ENCODE measurements at places on chromosomes 3 and 15.

DNA sequence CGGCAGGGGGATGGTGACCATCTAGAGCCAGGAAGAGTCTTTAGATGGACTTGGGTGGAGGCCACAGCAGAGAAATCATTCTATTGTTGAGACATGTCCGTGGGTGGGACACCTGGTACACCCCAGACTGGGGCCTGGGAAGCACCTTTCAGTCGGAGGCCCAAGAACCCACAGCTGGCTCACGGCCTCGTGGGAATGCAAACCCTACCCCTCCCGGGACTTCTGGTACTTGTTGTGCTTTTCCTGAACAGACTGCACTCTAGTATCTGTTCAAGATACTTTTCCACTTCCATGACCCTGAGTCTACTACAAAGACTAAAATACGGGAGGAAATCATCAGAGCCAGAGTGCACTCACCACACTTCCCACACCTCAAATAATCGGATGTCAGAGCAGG, 60.7 kb downstream of the BDH1 start:
- DNase-seq = no peak

GRCh38 chr15:34009656-34010055, 29.3 kb downstream of the AVEN start:
- DNase-seq = no peak

- DNase-seq = no peak
Observed at GRCh38 chr3:62203152-62203551, 170.2 kb downstream of the FEZF2 start.

GRCh38 chr3:107904536-107905066, 186.2 kb downstream of the CD47 start:
- DNase-seq = no peak

GRCh38 chr3:149274220-149274619, 52.6 kb upstream of the CP start:
- DNase-seq = no peak

- no peak for DNase-seq
Observed at GRCh38 chr3:100891827-100892226, 101.4 kb downstream of the ABI3BP start.

DNA sequence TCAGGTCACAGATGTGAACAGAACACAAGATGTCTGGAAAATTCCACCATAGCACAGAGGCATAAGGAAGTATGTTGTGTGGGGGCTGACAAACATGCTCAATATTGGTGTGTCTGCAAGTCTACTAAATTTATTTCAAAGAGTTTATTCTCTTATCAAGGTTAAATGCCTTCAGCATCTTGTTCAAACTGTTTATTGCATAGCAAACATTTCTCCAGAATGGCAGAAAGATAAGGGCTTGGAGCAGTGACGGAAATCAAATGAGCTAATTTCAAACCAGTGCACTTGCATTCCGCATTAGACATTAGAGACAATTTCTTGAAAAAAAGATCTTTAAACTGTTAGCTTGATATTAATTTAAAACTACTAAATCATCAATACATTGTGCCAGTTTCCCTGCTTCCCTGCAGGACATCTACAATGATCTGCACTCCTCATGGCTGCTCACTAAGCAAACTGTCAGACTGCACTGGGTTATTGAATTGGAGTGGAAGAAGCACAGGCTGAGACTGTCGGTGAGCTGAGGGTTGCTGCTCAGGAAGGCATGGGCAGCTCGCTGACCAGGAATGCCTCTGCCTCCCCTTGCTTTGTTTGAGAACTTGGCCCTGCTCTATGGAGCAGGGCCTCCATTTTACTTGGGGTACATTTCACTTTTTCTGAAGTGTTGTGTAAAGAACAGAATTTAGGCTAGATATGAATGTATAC, 89.4 kb downstream of the KCNAB1 start:
- no peak for DNase-seq

GRCh38 chr15:101379647-101380046, 84.6 kb upstream of the SNRPA1 start:
- no peak for DNase-seq

DNA sequence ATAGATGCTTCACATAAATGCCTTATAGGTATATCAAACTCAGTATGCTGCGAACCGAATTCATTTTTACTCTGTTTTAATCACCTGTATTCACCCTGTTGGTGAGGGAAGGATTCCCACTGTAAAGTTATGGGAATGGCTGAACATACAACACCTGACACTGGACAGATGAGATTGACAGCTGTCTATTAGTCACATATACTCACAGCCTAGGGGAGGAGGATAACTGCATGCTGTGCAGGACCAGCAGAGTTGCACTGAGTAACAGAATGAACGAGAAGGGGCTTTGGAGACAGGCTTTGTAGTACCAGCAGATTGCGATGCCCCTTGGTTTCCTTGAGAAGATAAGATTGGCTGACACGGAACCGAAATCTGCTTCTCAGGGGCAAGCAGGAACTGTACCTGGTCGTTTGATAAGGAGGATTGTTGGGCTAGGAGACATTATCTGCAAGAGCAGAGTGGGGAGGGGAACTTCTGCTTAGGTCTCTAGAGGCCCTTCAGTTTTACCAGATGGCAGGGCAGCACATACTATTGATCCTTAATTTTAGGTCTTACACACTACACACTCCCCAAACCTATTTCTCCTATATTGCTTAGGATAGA, 43.5 kb upstream of the SLC22A13 start:
- no peak for DNase-seq

GRCh38 chr15:83546512-83546888, 99.4 kb downstream of the SH3GL3 start:
- no peak for DNase-seq

GRCh38 chr3:46866720-46867549, 3.7 kb upstream of the MYL3 start:
- peak; percentile 2 for DNase-seq

GRCh38 chr3:128009952-128010846, 42.0 kb upstream of the SEC61A1 start:
- DNase-seq = no peak

GRCh38 chr3:9100513-9100894, 137.2 kb upstream of the RAD18 start:
- no peak for DNase-seq

- DNase-seq = no peak
Observed at GRCh38 chr3:4765212-4765611, 214.0 kb upstream of the BHLHE40 start.

GRCh38 chr15:31403606-31404005, 77.0 kb downstream of the KLF13 start:
- DNase-seq = no peak

DNA sequence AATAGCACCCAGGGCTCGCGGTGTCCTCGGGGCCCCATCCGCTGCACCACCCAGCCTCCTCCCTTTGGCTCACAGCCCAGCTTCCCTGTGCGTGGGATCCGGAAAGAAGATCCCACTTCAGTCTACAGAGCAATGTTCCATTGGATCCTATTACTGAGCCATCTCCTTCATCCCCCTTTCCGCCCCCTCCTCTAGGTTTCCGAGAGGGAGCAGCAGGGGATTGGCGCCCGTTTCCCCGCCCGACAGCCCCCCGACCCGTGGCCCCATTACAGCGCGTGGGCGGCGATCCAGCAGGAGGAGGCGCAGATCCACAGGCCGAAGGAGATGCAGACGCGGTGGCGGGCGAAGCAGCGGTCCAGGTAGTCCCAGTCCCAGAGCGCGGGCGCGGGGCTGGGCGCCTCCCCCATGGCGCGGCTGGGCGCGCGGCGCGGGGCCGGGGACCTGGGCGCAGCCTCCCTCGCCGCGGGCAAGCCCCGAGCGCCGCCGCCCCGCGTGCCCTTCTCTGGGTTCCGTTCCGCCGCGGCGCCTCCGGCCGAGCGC, 340 bp downstream of the TMEM44 start:
- peak; percentile 24 for DNase-seq

DNA sequence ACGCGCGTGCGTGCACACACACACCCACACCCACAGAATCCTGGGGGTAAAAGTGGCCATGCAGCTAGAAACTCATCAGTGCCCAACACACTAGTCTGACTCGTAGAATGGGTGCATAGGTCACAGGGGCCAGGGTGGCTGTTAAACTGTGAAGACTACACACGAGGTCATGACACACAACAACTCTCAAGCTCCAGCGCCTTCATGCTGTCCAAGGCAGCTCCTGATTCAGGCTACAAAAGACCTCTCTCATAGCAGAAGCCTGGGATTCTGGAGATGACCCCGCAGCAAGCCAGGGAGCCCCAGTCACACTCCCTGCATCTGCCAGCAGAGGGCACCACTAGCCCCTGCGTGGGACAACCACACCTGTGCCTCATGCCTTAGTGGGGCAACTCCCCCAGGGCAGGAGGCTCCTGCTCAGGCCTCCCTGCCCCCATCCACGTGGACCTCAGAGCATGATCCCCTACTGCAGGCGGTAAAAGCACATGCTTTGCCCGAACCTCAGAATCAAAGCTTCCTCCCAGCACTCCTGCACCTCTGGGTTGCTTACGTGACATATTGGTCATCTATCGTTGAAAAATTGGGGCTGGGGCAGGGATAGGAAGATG, 93.1 kb downstream of the LRIG1 start:
- peak; percentile 12 for DNase-seq

DNA sequence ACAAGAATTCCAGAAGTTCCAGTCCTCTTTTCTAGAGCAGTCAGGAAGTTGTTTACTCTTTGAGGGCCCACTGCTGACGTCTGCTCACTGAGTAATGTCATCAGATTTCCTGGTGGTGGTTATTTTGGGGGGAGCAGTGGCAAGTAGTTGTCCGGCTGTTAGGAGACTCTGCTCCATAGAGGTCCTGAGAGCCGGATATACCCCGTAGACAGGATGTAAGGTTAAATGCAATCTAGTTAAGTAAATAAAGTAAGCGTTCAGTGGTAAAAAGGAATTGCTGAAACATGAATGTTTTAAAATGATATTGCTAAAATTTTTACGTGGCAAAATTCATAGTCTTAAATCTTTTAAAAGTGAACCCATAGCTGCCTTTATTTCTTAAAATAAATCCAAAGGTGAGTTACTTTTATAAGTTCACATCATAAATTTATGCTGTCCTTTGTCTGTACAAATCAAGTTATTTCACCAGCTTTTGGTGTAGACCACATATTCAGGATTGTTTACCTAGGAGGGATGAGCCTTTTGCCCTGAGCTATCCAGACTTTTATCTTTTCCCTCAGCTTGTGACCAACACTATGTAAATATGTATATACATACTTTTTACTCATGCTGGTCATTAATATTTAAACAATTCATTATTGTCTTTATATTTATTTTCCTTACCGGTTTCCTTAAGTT, 65.8 kb downstream of the PDE8A start:
- DNase-seq = peak; percentile 55

- no peak for DNase-seq
Observed at GRCh38 chr15:29692527-29692926, 129.7 kb downstream of the TJP1 start.

- DNase-seq = no peak
Observed at GRCh38 chr3:48405343-48405881, 24.5 kb downstream of the PLXNB1 start.

GRCh38 chr15:72852273-72852672, 68.7 kb upstream of the ADPGK start:
- DNase-seq = no peak

DNA sequence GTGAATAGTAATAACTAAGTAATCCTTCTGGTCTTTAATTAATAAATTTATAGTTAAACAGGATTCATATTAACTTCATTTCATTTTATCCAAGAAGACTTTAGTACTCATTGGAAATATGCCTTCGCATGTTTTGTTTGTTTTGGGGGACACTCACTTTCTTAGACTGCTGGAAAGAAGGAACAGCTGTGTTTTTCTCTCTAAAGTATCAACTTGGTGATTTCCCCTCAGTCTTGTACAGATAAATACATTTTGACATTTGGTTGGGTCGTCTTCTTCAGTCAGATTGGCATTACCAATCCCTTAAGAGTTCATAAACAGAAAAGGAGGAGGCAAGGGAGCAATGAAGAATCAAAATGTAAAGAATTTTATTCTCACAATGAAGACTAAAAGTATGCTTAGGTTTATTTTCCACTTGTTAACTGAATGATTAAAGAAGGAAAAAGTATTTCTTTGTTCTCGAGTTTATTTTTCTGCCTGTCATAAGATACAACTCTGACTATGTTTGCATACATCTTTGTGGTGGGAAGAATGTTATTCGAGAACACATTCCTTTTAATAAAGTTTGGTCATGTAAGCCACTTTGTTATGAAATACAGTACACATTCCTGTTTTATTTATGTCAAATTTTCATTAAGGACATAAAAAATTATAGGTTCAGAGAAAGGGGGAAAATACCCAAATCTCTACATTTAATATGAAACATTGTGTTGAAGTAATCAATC, 140.2 kb downstream of the GMNC start:
- no peak for DNase-seq

- no peak for DNase-seq
Observed at GRCh38 chr3:134357914-134358811, 16.1 kb downstream of the AMOTL2 start.

GRCh38 chr15:71312731-71313460, 197.6 kb downstream of the THSD4 start:
- no peak for DNase-seq

- DNase-seq = no peak
Observed at GRCh38 chr3:78809966-78810365, 957.8 kb downstream of the ROBO1 start.

- no peak for DNase-seq
Observed at GRCh38 chr15:57726411-57726810, 19.9 kb downstream of the POLR2M start.

DNA sequence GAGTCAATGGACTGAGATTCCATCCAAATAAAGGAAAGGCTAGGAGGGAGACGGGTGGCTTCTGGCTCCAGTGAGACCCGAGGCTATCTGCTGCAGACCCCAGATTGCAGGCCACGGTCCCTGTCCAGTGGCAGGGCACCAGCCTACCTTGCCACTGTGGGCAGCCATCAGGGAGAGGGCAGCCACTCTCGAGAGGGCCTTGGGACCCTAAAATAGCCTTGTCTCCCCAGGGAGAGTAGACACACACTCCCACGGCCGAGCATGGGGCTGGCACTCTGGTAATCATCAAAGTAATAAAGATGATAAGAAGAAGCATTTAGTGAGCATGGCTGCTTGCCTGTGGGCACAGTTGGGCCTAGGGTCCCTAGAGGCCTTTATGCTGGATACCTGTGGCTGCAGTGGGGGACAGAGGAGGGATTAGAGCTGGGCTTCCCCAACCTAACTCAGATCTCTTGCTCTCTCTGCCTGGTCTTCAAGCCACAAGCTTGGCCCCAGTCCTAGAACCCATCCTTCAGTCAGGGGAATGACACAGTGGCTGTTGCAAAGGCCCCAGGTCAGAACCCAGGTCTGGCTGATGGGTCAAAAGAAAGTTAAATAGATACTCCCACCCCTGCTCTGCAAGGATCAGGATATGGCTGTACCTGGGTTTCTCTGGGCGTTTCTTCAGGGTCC, 9.2 kb upstream of the VIPR1 start:
- no peak for DNase-seq

DNA sequence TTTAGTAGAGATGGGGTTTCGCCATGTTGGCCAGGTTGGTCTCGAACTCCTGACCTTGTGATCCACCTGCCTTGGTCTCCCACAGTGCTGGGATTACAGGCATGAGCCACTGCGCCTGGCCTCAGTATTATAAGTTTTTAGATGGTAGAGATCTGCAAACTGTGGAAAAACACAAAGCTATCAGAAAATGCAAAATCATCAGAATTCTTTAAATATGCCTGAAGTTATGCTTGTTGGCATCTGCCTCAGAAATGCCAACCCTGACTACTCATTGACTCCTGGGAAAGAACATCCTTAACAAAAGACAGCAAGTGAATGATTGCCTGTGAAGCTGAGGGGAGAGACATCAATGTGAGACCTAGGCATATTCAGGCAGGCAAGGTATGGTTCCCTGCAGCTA, 94.3 kb upstream of the MB21D2 start:
- DNase-seq = no peak

All from NCI-H510A treated with DMSO at 0.1 percent for 48 hours (cell line).